ENCODE measurements at places on chromosomes 7 and 10. TPM values are rescaled to one million over a fixed set of nuclear protein-coding genes. Genes with fewer than 3 reads are reported as not detected.

Gene MAT1A
- 179 TPM for total RNA-seq

Gene SLC29A4
- total RNA-seq = 13.9 TPM

Gene NRP1
- total RNA-seq = 55.6 TPM

Gene TFPI2
- total RNA-seq = 9.1 TPM

DNA sequence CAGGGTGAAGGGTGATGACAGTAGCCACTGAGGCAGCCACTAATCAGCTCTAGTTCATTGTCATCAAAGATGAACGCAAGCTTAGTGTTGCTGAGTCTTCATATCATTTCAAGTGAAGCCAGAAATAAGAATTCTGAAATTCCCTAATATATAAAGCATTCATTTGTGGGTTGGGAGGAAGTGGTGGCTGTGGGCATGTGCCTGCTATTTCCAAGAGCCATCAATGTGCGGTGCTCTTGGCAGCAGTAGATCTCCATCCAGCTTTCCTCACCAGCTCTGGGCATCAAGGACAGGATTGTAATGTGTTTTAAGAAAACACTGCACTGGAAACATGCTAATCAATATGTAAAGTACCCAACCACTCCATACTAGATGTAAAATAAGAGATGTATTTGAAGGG lies 202.5 kb upstream of the AHR start:
- no peaks in the 10 kb centered on the region for H3K27me3 ChIP-seq
- H3K27ac ChIP-seq = no peak overlapping the region
- H3K4me3 ChIP-seq = no peak overlapping the region
- no peaks in the 10 kb centered on the region for H3K36me3 ChIP-seq
- H3K4me1 ChIP-seq = peaks cover 22% of the 10 kb centered on the region

DNA sequence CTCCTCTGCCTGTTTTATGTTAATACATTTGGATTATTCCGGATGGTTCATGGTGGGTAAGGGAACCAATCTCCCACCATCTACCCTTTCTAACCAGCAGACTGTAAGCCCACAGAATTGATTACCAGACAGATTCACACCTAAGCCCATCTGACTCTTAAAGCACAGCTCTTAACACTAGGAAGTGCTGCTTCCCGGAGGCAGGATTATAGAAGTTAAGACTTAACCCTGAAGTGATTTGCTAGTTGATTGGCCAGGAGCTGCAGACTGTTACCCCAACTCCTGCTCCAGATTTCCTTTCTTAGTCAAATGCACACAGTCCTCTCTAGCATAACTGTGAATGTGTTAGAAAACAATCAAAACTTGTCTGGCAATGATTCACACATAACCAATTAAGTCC lies 221.7 kb downstream of the CDK14 start:
- no peaks in the 10 kb centered on the region for H3K4me1 ChIP-seq
- no peaks in the 10 kb centered on the region for H3K36me3 ChIP-seq
- H3K4me3 ChIP-seq = no peak overlapping the region
- DNase-seq = no peak
- no peak overlapping the region for H3K27ac ChIP-seq

- DNase-seq = no peak
- peak overlapping the region; percentile 91 for H3K27ac ChIP-seq
- H3K4me1 ChIP-seq = peaks cover 28% of the 10 kb centered on the region
- no peaks in the 10 kb centered on the region for H3K27me3 ChIP-seq
- no peaks in the 10 kb centered on the region for H3K36me3 ChIP-seq
These were observed 99.8 kb upstream of the SVIL start for GRCh38 chr10:29734640-29734961.

DNA sequence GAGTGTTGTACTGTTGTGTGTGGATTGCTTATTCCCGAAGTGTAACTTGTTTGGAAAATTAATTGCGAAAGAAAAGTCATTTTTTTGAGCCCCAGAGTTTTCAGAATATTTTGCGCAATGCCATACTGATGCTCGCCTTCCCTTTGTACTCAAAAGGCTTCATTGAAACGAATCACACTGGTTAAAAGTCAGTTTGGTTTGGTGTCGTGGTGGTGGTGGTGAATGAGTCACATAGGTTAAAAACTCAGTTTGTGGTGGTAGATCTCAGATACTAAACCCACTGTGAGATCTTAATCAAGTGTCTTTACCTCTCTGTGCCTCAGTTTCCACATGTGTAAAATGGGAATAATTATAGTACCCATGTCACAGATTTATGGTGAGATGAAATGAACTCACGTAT lies 61.1 kb upstream of the IL6 start:
- H3K27me3 ChIP-seq = peaks cover 2% of the 10 kb centered on the region
- H3K36me3 ChIP-seq = no peaks in the 10 kb centered on the region
- no peak for DNase-seq
- H3K4me1 ChIP-seq = no peaks in the 10 kb centered on the region
- no peak overlapping the region for H3K4me3 ChIP-seq
- no peak overlapping the region for H3K27ac ChIP-seq

DNA sequence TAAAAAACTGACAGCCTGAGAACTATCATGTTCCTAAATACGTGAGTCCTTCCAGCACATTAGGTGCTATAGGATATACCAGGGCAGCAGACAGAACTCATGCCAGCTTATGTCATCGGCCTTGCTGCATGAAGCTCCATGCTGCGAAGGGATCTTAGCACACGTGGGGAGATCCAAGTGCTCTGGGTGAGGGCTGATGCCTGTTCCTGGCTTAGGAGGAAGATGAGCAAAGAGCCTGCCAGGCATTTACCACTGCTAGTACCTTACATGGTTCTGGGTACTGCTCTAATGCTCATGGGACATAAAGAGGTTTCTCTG lies 43.2 kb downstream of the SVIL start:
- no peak for DNase-seq
- peaks cover 9% of the 10 kb centered on the region for H3K4me1 ChIP-seq
- H3K36me3 ChIP-seq = no peaks in the 10 kb centered on the region
- no peak overlapping the region for H3K4me3 ChIP-seq
- no peak overlapping the region for H3K27ac ChIP-seq

DNA sequence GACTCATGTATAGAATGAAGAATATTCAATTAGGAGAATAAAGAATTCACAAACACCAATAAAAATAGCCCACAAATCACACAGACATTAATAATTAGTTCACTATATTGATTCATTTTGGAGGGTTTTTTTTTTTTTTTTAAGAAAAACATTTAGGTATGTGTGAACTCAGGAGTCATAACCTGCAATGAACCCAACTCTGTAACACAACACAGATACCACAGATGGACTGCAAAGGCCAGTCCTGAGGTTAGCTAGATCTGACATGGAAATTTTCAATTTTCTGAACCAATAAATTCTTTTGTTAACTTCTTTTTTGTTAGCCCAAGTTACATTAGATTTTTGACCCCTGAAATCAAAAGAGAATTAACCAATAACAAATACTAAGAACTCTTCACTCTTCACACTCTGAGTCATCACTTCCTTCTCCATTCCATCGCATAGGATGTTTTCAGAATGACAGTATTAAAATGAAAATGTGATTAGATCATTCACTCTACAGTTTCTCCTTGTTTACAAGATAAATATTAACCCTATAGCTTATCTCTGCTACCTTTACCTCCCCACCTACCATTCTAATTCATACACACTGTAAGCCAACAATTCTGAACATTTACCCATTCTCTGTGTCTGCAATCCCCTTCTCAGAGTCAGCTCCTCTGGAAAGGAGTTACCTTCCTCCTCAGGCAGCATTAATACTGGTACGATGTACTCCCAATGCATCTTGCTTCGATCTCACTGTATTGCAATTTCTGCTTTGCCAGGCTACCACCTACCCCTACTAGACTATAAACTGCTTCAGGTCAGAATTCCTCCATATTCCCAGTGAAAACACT lies 141.5 kb downstream of the LRRN3 start:
- no peak overlapping the region for H3K4me3 ChIP-seq
- H3K4me1 ChIP-seq = no peaks in the 10 kb centered on the region
- H3K36me3 ChIP-seq = no peaks in the 10 kb centered on the region
- H3K27me3 ChIP-seq = no peaks in the 10 kb centered on the region

DNA sequence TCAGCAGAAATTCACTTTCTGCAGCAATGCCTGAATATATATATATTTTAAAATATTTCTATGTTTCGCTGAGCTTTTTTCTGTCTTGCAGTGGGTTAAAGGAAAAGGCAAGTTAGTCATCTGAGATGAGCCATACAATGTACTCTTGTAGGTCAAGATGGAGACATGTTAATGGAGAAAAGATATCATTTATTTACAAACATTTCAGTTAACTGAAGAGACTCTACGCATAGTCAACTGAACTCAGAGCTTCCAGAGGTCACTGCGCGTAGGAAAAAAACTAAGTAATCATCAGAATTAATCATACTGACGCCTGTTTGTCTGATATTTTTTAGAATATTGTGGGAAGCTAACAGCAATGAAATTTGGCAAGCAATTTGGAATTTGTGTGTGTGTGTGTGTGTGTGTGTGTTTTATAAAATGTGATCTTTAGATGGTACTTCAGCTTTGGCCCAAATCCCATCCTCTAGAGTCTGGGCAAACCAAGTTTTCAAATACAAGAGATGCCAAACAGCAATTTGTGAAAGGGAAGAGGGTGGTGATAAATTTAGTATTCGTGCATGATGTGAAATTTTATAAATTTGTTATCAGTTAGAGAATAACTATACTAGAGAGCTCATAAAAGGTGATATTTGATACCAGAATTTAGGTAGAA lies 193.9 kb upstream of the AGR3 start:
- H3K27me3 ChIP-seq = no peaks in the 10 kb centered on the region
- H3K4me3 ChIP-seq = no peak overlapping the region
- H3K36me3 ChIP-seq = no peaks in the 10 kb centered on the region
- DNase-seq = no peak
- no peak overlapping the region for H3K27ac ChIP-seq

GRCh38 chr7:112092709-112093395 lies 113.3 kb downstream of the DOCK4 start:
- H3K27me3 ChIP-seq = no peaks in the 10 kb centered on the region
- no peak for DNase-seq
- H3K4me3 ChIP-seq = no peak overlapping the region

DNA sequence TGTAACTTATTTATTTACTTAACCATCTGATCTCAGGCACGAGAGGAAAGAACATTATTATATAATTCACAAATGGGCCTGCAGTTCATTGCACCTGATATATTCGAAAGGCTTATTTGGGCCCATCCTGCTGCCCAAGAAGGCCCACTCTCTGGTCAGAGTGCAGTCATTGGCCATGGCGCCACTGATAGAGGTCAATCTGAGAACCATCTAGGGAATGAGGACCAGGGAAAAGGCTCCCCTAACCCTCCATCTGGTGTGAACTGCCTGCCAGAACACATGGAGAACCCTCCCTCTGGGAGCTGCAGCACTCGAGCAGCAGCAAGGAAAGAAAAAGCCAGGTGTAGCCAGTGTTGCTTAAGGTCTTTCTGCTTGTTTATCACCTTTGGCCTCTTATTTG lies 136.6 kb downstream of the REEP3 start:
- no peak overlapping the region for H3K27ac ChIP-seq
- H3K27me3 ChIP-seq = no peaks in the 10 kb centered on the region
- H3K36me3 ChIP-seq = no peaks in the 10 kb centered on the region
- no peak for DNase-seq
- H3K4me1 ChIP-seq = no peaks in the 10 kb centered on the region

DNA sequence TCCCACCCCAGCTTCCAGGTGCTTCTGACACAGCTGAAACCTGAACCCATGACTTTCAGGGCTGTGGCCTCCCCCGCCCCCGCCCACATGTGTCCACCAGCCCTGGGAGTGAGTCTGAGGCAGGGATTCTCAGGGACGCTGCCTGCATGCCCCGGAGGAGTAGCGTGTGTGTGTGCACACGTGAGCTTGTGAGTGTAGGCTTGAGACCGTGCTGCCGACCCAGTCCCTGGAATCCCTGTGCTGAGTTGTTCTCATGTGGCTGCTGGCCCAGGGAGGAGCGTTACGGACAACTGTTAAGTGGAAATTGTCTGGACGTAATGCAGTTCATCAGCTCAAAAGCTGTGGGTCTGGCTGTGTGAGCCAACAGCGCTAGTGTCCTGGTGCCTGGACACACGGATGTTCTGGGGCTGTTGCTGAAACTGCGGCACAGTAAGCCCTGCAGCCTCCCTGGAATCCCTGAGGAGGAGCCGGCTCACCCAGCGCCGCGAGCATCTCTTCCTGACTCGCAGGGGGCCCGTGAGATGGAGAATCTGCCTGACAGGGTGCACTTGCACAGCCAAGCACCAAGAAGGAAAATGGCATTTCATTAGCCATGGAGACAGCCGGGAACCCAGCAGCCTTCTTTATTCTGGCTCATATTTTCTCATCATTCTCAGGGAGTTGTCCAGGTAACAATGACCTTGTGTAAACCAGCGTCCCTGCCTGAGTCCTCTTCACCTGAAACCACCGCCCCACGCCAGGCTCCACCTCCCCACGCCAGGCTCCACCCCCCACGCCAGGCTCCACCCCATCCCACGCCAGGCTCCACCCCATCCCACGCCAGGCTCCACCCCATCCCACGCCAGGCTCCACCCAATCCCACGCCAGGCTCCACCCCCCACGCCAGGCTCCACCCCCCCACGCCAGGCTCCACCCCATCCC lies 603.9 kb downstream of the PTPRN2 start:
- no peaks in the 10 kb centered on the region for H3K27me3 ChIP-seq
- no peaks in the 10 kb centered on the region for H3K4me1 ChIP-seq
- H3K36me3 ChIP-seq = no peaks in the 10 kb centered on the region
- no peak overlapping the region for H3K27ac ChIP-seq
- no peak overlapping the region for H3K4me3 ChIP-seq

- no peak overlapping the region for H3K27ac ChIP-seq
- H3K36me3 ChIP-seq = no peaks in the 10 kb centered on the region
- DNase-seq = no peak
- no peaks in the 10 kb centered on the region for H3K4me1 ChIP-seq
- H3K4me3 ChIP-seq = no peak overlapping the region
These were observed 75.5 kb upstream of the TRIL start for GRCh38 chr7:29033584-29033983.

GRCh38 chr7:110307776-110308175 lies 783.2 kb upstream of the LRRN3 start:
- no peak for DNase-seq
- H3K27ac ChIP-seq = no peak overlapping the region
- no peaks in the 10 kb centered on the region for H3K27me3 ChIP-seq
- H3K4me1 ChIP-seq = no peaks in the 10 kb centered on the region
- H3K4me3 ChIP-seq = no peak overlapping the region

- no peaks in the 10 kb centered on the region for H3K4me1 ChIP-seq
- no peaks in the 10 kb centered on the region for H3K27me3 ChIP-seq
- H3K27ac ChIP-seq = no peak overlapping the region
- H3K4me3 ChIP-seq = no peak overlapping the region
These were observed 9.7 kb upstream of the OIT3 start for GRCh38 chr10:72883861-72884260.

- H3K4me1 ChIP-seq = peaks cover 14% of the 10 kb centered on the region
- H3K27me3 ChIP-seq = peaks cover 22% of the 10 kb centered on the region
- DNase-seq = no peak
- no peak overlapping the region for H3K27ac ChIP-seq
- H3K36me3 ChIP-seq = no peaks in the 10 kb centered on the region
- no peak overlapping the region for H3K4me3 ChIP-seq
These were observed 8.7 kb upstream of the EN2 start for GRCh38 chr7:155449008-155449868.

DNA sequence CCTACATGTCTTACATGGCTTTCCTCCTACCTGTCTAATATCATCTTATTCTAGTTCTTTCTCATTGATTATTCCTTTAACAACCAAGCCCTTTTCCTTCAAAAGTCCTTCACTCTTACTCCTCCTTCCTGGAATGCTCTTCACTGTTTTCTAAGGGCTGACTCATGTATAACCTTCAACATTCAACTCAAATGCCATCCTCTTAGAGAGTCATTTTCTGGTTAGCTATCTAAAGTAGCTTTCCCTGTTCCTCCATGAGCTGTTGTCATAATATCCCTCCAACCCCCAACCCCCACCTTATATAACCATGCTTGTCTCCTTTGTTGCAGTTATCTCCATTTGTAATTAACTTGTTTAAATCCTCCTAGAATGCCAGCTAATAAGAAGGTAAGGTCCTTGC lies 286.8 kb downstream of the ADK start:
- H3K27ac ChIP-seq = no peak overlapping the region
- DNase-seq = no peak
- H3K4me3 ChIP-seq = no peak overlapping the region
- H3K36me3 ChIP-seq = no peaks in the 10 kb centered on the region
- H3K27me3 ChIP-seq = no peaks in the 10 kb centered on the region

All from liver (tissue), 10 donors.